NAMALWA (cell line): ENCODE measurements at places on chromosomes 16 and 17.

DNA sequence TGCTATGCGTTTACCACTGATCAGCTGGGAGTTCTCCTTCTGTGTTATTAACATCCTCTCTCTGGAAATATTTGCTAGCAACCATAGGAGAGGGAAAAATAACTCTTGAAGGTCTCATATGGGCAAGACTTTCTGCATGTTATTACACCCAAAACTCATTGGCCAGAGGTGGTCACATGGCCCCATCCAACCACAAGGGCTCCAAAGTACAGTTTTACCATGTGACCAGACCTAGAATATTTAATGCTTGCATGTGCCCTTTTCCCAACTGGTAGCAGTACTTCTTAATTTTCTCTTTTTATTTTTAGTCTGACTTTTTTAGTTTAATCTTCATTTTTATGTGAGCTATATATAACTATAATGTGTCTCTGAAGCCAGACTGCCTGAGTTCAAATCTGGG lies 141.0 kb upstream of the NOG start:
- no peak for DNase-seq

DNA sequence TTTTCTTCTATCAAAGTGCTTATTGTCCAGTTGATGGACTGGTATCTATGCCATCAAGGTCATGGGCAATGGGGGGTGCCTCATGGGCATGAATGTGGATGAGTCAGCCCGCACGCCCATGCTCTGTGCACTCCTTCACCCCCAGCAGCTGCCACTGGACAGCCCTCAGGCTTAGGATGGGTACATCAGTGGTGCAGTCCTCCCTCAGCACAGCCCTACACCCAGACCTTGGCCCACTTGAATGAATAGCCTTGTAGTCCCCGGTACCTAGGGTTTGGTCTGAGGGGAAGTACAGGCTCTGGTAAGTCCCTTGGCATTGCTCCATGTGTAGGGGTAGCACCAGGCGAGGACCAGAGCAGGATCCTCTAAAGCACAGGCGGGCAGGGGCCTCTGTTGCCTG lies 10.4 kb upstream of the GNA13 start:
- DNase-seq: no peak

DNA sequence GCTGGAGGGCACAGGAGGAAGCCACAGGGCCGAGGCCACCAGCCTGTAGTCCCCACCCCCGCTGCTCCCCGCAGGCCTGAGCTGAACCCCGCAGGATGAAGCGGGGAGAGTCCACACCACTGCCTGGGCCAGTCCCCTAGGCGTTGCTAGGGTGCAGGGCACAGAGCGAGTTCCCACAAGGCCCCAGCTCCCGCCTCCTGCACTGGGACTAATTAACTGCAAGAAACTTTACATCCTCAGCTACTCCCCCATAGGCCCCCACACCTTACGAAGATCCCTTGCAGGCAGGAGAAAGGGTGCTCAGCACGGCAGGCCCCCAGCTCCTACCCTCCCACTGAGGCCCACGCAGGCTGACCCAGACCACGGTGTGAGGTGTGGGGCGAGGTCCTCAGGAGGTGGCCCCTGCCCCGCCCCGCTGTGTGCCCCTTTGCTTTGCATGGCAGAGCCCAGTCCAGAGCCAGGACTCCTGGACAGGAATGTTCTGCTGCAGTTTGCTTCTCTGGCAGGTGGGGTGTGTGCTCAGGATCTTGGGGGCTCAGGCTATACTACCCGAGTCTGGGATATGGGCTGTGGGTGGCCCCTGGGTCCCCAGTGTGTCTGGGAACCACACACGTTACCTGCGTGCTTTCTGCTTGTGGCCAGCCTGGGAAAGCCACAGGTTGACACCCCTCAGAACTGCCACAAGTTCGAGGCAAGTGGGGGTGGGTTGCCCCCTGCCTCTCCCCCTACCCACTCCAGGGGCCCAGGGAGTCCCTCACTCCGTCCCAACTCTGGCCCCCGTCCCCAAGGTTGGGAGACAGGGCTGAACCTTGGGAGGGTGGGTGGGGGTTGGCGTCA lies 1.2 kb downstream of the GNG13 start:
- DNase-seq: peak; percentile 28

GRCh38 chr17:39719563-39720355 lies 10.6 kb downstream of the MIEN1 start:
- no peak for DNase-seq

- peak; percentile 10 for DNase-seq
These were observed 971 bp downstream of the MINK1 start for GRCh38 chr17:4833941-4834680.

DNA sequence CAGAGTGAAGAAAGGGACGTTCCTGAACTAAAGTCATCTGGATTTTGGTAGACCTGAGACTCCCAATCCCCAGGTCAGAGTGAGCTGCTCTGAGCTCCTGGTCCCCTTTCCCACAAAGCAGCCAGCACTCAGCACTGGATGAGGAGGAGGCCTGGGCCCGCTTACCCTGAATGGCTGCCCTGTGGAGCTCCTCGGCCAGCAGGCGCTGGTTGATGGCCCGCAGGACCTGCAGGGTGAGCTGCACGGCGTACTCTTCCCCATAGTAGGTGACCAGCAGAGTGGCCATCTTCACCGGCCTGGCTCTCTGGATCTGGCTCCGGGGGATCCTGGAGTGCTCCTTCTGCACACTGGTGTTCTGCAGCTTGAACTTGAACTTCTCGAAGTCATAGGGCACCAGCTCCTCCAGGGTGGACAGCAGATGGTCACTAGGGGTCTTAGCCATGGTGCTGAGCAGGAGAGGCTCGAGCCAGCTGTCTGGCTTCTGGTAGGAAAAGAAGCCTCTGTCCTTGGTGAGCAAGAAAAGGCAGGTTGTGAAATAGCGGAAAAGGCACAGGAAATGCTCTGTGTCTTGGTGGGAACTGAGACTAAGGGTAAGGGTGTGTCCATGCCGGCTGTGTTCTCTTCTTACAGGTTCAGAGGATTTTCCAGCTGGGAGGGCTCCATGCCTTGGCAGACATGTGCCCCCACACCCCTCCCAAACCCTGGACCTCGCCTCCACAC lies at the start of gene MEFV:
MEFV (minus strand) TSS at position 488 of the 720 bp plus-strand sequence; CDS start at position 442, 46 bp downstream.
- no peak for DNase-seq

DNA sequence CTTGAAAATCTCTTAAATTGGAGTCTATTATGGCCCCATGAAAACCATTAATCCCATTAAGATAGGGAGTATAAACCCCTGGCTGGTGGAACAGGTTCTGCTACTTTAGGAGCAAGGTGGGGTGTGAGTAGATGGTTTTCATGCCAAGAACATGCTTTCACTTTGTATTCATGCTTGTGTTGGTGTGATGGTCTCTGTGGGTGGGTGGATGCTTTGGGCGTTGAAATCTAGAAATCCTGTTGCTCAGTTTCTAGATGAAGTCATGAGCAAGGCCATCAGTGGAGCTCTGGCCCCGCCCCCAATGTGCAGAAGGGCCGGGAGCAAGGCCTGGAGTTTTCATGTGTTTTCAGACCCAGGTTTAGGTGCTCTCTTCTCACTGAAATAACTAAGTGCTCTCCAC lies 20.1 kb downstream of the PLD6 start:
- no peak for DNase-seq

- DNase-seq: no peak
These were observed 6.8 kb downstream of the MEAK7 start for GRCh38 chr16:84497418-84498222.

DNA sequence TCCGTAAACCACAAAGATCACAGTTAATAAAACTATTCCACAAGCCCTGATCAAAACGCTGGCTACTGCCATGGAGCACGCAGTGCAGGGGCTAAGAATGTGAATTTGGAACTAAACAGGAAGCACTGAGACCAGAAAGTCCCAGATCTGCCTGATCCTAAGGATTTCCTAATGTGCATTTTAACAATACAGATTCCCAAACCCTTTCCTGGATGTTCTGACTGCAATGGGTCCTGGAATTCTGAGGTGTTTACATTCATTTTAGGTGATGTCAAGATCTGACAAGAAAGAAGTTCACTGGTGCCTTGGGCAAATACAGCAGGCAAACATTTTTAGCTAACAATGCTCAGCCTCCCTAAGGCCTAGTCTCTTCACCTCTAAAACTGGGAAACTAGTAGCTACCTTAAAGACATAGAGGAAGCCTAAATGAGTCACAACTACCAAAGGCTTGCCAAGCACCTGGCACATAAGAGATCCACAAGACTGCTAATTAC lies 10.3 kb downstream of the NSMCE1 start:
- DNase-seq: no peak

GRCh38 chr17:28484296-28484695 lies 10.9 kb downstream of the SLC13A2 start:
- no peak for DNase-seq

DNA sequence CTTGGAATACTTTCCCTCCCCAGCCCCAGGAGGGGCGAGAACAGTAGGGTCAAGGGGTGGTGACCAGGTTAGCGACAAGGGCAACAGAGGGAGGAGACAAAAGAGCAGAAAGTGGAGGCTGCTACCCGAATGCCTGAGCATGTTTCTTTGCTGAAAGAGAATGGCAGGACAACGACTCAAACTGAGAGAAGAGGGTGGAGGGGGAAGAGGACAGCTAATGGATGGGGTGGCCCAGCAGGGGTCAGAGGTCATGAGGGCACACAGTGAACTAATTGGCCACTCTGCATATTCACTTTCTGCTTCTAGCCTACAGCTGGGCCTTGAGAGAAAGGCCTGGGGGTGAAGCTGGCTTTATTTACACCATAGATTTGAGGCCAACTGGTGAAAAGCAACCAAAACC lies 19.1 kb upstream of the DDX52 start:
- no peak for DNase-seq
